Panc1 (cell line): ENCODE measurements at places on chromosomes 5 and 9. TPM values are rescaled to one million over a fixed set of nuclear protein-coding genes. Genes with fewer than 3 reads are reported as not detected.

DNA sequence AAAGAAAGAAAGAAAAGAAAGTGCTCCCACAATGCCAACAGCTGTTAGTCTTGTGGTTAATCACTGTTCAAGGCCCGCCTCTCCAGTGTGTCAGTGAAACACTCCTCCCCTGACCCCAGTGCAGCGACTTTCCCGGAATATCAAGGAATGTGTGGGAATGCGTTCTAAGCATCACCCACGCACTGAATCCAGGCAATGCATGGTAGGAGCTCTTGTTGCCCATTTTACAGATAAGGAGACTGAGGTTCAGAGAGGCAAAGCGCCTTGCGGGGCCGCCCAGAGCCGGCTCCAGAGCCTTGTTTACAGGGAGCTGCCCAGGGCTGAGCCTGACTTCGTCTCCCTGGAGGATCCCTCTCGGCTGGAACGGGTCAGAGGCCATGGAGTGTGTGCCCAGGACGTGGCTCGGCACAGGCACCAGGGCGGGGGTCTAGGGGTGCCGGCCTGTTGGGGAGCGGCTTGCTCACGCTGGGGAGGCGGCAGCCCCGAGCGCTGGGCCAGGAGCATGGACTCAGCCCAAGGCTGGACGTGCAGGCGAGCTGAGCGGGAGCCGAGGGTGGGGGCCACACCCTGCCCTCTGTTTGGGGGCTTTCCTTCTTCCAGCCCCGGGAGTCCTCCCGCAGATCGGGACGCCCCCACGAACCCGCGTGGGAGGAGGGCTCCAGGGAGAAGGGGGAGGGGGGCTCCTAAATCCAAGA is 823 bp downstream of the ST6GALNAC6 start:
- DNase-seq: no peak

DNA sequence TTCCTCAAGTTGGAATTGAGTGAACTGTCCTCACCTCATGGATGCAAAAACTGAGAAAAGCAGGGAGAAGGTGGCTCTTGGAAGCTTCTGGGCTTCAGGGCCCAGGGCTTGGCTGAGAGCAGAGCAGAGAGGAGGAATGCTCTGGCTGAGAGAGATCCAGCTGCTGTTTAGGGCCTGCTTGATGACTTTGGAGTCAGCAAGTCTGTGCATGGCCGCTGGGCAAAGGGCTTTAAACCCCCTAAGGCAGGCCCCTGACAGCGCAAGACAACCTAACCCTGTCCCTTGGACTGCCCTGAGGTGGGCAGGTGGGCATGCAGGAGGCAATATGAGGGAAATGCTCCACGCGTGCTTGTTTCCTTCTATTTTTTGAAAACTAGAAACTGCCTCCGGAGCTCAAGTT is 8.6 kb downstream of the STC2 start:
- DNase-seq: no peak

DNA sequence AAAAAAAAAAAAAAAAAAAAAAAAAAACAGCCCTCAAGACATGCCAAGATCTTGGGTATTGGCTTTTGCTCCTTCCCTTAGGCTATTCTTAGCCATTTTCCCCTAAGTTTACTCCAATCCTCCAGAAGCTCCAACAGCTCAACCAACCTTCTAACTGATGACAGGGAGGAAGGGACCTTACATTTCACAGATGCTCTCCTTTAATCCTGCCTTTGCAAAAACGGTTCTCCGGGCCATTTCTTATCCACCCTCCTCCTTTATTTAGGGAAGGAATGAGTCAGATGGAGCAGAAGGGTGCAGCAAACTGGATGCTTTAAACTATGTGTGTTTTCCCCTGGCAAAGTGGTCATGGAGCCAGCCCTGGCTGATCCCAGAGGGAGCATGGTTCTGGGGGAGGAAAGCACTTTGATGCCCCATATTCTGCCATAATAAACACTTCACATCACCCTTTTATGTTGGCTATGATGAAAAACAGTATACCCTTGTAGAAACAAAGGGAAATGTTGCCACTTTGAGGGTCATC is 369.4 kb upstream of the DMAC1 start:
- no peak for DNase-seq

The IL3 gene
- not detected for total RNA-seq

DNA sequence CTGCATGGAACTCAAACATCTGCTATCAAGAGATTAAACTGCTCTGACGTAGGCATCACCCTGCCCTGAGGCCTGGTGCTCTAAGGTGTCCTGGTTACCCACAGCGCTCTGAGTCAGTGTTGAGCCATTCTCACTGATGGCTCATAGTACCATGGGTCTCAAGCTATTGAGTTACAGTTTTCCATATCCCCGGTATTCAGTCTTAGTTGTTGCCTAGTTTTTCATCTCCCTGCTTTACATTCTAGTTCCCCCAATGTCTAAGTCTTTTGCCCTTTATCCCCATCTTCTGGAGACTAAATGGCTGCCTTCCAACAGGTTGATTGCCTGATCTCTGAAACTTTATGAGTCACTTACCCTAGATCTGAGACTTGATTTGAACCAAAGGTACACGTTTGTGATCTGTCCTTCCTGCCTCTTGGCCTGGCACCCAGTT is 161.2 kb upstream of the PTGER4 start:
- DNase-seq: peak; percentile 50
